D341Med (cell line): ENCODE measurements at places on chromosomes 7 and 10.
A peak's percentile ranks its signal among the peaks of the same experiment; 100 is the strongest.

GRCh38 chr7:140645166-140645900 lies 4.7 kb upstream of the DENND2A start:
- no peak for DNase-seq

DNA sequence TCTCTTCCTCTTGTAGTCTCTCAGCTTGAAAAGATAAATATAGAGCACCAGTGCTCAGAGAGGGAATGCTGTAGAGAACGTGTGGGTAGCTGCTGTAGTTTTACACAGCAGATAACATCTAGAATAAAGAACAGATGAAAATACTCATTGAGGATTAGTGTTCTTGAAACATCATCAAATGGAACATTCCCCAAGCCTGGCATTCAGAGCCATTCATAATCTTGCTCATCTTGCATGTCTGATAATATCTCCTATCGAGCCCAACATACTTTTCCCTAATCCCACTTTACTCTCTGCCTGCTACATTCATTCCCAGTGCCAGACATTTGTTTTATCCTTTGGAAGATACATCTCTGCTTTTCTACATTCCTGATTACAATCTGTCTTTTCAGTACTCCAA lies 35.2 kb downstream of the MCU start:
- DNase-seq: no peak

GRCh38 chr10:14500172-14500765 lies 169.5 kb upstream of the FRMD4A start:
- DNase-seq: no peak

GRCh38 chr10:70858759-70859158 lies 29.6 kb downstream of the PCBD1 start:
- no peak for DNase-seq

- no peak for DNase-seq
Observed at GRCh38 chr7:103679151-103680132, 233.4 kb upstream of the SLC26A5 start.

DNA sequence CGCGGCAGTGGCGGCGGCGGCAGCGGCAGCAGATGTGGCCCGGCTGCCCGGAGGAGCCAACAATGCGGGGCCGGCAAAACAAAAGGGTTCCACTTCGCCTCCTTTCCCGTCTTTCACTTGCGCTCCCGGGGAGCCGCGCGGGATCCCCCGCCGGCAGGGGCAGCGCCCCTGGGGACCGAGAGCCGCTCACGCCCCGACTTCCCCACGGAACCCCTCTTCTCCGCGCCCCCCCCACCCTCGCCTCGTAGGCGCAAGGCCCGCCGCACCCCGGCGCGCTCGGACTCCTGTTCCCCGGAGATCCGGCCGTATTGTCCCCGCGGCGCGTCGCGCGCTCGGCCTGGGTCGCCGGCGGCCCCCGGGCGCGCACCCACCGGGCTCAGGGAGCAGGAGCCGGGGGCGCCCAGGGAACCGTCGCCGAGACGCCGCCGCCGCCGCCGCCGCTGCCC lies 854 bp downstream of the CTBP2 start:
- peak; percentile 51 for DNase-seq

- peak; percentile 94 for DNase-seq
Observed at GRCh38 chr10:102461187-102462054, 10.1 kb upstream of the C10orf95 start.

DNA sequence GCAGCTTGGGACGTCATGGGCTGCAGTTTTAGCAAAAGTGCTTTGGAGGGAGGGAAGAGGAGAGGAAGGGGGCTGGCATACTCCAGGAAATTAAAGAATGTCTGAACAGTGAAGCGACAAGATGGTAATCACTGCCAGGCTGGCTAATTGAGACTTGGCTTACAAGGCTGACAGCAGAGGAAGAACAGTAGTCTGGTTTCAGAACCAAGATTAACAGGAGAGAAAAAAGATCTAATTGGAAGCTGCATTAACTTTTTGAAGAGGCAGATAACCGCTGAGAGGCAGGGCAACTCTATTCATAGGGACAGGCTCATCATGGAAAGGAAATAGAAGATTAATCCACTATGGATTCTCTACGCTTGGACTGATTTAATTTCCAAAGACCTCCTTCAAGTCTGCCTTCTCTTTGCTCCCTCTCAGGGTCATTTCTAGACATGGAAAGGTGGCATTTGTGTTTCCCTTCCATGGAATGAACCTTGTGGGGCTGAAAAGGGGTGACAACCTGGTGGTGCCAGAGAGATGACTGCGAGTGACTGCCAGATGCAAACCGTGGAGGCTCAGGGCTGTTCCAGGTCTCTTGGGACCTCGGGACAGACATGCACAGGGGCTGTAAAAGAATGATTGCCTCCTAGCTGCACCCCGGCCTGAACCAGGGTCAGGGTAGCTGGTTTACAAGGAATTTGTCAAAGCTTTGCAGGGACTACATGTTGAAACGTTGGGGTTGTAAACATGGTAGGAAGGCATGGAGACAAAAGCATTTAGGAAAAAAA lies 210.2 kb upstream of the NPY start:
- no peak for DNase-seq

- DNase-seq: no peak
Observed at GRCh38 chr10:131650169-131650705, 250.6 kb upstream of the PPP2R2D start.

GRCh38 chr7:1210979-1211608 lies 21.6 kb upstream of the UNCX start:
- peak; percentile 67 for DNase-seq

DNA sequence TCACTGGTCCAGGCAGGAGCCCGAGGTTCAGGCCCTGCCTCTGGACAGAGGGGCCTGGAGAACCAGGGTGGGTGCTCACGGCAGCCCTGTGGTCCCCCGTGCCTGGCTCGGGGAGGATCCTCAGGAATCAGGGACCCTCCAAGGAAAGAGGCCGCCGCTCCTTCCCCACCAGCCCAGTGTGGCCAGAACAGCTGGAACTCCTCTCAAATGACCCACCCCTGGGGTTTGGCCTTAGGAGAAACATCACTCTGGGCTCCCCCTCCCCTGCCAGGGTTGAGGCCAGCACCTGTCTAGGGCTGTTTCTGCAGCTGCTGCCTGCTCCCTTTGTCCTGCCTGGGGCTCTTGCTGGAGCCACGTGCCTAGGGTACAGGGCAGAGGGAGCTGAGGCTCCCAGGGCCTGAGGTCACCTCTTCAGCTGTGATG lies 161.0 kb downstream of the RNF216 start:
- DNase-seq: peak; percentile 32

- no peak for DNase-seq
Observed at GRCh38 chr10:112151524-112152039, 32.0 kb downstream of the GPAM start.

DNA sequence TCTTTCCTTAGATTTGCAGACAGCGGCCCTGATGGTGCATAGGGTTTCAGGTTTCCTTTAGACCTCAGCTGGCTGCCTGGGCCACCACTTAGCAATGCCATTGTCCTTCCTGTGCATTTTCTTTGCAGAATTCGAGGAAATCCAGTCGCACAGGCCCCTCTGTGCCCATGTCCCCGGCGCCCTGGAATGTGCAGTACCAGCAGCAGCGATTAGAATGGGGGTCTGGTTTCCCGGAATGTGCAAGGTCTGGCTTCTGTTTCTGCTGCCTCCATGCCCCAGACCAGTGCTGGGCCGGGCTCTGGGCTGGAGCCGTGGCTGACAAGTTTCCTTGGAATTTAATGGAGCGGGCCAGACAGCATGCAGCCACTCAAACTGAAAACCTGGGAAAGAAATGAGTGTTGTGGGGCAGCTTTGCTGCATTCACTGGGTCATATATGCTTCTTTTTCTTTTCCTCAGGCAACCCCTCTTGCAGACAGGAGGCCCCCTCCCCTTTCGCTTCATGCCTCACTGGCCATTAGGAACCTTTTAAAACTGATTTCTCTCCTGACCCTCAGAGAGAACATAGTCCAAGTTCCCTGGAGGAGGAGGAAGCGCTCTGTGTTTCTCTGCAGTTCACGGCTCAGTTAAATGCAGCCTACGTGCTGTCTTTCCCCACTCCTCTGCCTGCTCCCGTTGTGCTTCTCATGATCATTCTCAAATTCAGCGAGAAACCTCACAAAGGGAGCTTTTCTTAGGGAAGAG lies 14.4 kb downstream of the HTRA1 start:
- no peak for DNase-seq

GRCh38 chr7:8781166-8781565 lies 347.8 kb downstream of the NXPH1 start:
- no peak for DNase-seq

DNA sequence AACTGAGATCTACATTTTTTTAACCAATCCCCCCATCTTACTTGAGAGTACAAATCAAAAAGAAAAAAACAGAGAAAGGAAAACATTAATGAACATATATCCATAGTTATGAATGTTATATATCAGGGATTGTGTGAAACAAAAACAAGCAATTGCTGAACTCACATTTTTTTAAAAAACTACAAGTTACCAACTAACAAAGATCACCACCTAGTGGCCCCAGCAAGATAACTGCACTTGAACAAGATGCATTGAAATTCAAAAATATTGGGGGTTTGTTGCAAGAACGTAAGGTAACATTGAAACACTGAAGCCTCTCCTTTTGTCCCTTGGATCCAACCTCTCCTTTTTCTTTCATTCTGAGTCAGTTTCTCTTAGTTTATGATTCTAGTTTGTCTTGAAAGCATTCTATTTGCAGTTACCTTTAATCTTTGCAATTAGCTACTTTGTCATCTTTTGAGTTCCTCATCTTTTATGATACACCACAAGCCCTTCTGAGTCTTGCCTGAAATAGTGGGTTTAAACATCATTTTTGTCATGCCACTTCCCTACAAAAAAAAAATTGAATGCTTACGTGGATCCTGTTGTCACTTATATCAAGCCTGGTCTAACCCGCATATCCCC lies 87.3 kb upstream of the TES start:
- peak; percentile 30 for DNase-seq

DNA sequence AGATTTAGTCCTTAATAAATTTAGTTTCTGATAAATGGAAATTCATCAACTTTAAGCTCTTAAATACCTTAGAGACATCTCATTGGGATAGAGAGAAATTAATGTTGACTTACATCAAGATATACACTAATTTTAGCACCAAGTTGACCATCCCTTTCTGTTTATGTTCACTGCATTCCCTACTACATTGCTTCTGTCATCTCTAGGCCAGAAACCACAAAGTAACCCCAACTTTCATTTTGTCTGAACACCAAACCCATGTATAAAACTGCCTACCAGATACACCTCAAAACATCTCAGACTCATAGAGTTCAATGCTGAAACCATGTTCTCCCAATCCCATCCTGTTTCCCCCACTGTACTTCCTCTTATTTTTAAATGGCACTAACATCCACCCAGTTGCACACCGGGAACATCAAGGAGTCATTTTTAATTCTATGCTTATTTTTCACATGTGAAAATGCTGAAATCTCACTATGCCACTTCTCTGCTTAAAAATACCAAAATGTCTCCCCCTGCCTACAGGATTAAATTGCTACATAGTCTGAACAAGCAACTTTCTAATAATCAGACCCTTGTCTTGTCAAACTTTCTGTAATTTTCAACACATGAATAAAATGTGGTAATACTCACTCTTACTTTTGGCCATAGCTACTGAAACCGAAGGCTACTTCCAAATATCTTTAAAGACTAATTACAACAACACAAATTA lies 201.6 kb downstream of the SEMA3D start:
- no peak for DNase-seq

DNA sequence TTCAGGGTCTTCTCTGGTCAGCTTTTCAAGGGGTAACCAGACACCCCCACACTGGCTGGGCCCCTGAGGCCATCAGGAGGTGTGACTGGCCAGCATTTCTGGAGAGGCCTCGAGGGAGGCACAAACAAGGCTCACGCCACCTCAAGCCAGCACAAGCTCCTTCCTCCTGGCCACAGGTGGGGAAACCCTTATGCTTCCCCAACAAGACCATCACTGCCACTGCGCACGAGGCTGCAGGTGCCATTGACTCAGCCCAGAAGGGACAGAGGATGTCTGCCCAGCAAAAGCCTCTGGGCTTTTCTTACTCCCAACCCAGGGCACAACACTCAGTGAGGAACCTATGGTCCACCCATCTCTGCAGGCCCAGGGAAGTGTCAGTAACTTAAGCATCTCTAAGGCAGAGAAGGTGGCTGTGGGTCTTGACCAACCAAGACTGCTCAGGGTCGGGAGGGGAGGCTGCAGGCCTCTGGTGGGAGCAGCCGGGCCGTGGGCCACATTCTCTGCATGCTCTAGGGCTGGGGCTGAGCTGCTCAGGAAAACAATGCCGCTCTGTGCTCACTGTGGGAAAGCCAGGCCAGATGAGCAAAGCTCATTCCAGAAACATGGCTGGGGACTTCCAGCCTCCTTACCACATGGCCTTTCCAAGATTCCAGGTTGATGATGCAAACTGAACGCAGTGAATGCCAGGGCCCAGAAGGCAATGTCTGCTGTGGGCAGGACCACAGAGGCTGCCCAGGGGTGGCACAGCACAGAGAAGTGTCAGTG lies 24.2 kb upstream of the RASSF4 start:
- DNase-seq: no peak

DNA sequence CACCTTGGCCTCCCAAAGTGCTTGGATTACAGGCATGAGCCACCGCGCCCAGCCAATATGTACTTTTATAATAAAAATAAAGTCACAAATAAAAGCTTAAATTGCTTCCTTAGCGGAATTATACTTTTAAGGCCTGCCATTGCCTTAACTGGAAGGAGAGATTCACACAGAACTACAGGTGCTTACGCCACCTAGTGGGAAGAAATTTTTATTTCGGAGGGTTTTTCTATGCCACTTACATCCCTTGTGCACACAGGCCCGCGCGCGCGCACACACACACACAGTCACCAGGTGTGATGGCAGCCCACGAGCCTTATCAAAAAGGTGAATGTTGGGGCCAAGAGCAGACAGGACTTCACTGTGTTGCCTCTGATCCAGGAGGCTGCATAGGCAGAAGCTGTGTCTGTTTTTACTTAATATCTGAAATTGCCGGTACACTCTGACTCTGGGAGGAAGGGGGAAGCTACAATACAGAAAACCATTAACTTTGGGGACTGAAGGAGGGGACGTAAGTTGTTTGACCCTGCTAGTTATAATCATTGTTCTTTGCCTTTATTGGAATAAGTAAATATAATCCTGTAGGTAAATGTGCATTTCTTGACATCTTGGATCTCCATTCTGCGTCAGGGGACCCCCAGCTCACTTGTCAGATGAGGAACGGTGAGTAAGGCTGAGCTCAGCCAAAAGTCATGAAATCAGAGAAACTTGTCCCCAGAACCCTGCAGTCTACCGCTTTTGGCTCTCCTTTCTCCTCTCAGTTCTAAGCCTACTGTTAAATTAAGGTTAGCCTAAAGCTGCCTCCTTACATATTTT lies 87.1 kb downstream of the SLC16A9 start:
- DNase-seq: peak; percentile 73

GRCh38 chr10:51215951-51216834 lies 141.9 kb downstream of the PRKG1 start:
- no peak for DNase-seq

GRCh38 chr10:10794046-10794445 lies 223.6 kb upstream of the CELF2 start:
- no peak for DNase-seq

DNA sequence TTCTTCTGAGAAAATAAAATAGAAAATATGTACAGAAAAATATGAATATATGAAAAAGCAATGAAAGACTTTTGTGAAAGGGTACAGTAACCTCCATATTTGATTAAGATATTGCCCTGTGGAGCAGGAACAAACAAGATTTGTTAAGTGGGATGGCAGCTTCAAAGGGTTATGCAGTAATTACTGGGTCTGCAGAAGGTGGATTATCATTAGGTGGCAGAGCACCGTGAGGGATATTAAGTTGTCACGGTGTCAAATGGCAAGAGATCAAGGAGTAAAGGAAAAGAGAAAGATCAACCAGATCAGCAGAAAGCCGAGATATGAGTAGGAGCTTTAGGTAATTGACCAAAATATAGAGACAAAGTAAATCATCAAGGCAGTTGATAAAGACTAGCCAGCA lies 44.1 kb downstream of the DGKB start:
- DNase-seq: peak; percentile 51

GRCh38 chr10:52466464-52466863 lies 152.4 kb downstream of the DKK1 start:
- no peak for DNase-seq

GRCh38 chr7:93133005-93133404 lies 15.2 kb downstream of the SAMD9L start:
- DNase-seq: no peak
